ENCODE measurements at places on chromosomes 12 and 14.

DNA sequence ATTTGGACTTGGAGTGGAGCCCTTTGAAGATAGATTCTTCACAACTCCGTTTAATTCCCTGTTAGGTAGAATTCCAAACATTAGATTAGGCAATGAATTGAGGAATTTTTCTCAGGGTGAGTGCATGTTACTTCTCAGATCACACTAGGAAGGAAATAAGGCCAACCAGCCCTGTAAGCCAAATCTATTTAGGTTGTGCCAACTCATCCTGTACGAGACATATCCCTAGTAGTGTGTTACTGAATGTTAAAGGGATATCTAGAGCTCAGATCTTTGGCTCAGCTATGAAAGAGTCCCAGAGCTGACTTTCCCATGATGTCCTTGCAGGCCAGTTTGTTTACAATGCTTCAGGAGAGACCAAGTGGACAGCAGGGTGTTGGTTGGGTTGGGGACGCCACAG, 45.6 kb downstream of the GPHB5 start:
- DNase-seq = no peak

DNA sequence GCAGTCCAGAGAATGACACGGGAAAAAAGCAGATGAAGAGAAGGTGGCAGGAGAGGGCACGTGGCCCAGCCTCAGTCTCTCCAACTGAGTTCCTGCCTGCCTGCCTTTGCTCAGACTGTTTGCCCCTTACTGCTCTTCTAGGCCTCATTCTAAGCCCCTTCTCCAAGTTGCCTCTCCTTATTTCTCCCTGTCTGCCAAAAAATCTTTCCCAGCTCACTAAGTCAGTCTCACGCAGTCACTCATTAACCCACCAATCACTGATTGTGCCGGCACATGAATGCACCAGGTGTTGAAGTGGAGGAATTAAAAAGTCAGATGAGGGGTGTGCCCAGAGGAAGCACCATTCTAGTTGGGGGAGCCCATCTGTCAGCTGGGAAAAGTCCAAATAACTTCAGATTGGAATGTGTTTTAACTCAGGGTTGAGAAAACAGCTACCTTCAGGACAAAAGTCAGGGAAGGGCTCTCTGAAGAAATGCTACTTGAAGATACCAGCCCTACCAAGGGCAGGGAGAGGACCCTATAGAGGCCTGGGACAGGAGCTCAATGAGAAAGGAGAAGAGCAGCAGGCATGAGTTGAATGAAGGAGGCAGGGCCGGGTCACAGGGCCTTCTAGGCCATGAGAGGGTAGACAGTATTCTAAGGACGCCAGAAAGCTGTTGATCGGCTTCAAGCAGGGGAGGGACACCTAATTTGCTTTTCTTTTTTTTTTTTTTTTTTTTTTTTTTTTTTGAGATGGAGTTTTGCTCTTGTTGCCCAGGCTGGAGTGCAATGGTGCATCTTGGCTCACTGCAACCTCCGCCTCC, 40.9 kb downstream of the DAD1 start:
- DNase-seq = no peak

- DNase-seq = no peak
Observed at GRCh38 chr12:25524366-25524765, 28.7 kb downstream of the LMNTD1 start.

GRCh38 chr12:116545144-116545543, 14.0 kb upstream of the MAP1LC3B2 start:
- DNase-seq = no peak

DNA sequence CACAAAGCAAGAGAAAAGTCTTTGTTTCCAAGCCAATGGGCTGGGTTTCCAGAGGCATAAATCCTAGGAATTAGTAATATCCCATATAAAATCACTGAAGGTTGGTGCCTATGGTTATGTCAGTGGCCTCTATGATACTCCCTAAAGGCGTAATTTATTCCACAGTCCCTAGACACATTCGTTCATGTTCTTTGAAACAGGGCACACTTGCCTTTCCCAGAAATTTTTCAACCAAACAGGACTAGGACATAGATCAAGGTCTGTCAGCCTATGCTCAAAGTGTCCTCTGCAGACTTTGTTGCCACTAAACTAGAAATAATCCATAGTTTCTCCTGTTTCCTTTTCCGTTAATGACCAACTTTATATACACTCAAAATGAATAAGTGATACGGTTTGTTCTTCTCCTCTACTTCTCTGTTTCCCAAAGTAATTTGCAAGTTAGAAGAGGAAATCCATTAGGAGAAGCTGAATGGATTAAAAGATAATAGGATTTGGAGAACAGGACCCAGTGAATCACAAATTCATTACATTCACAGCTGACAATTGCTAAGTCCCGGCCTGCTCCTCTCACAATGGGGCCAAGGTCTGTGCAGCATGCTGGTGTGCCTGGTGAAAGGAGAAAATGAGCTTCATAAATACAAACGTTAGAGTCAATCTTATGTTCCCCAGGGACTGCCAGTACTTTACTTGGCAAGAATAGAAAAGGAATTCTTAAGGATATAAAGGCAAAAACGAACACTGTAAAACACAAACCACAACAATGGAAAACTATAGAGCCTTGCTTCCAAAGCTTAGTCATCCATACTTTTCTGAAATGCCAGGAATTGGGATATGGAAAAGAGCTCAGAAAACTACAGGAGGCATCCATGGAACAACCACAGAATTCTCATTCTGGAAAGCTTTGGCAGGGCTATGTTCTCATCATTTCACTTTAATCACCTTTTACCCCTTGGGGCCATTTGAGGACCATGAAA, 966.2 kb downstream of the NRXN3 start:
- DNase-seq = no peak

DNA sequence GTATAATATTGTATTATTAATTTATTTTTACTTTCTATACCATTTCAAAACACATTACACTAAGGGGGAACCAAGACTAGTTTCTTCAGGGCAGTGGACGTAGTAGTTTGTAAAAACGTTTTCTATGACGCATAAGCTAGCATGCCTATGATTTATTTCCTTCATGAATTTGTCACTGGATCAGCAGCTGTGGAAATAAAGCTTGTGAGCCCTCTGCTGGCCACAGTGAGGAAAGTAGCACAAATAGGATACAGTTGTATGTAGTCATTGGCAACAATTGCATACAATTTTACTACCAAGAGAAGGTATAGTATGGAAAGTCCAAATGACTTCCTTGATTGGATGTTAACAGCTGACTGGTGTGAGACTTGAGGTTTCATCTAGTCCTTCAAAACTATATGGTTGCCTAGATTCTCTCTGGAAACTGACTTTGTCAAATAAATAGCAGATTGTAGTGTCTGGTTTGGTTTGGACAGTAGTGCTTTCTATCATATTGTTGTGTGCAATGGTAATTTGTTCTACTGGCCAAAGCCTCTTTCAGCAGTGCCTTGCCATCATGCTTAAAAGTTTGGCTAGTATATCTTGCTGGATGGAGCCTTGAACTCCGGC, 24.3 kb upstream of the PLEKHD1 start:
- peak; percentile 86 for DNase-seq

DNA sequence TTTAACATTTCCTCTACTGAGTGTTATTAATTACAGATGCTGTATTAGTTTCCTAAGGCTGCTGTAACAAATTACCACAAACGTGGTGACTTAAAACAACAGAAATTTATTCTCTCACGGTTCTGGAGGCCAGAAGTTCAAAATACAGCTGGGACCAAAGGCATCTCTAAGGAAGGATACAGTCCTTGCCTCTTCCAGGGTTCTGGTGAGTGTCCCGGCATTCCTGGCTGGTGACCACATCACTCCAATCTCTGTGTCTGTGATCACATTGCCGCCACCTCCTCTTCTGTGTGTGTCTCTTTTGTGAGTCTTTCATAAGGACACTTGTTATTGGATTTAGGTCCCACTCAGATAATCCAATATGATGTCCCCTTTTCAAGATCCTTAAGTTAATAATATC, 85.1 kb upstream of the CCDC198 start:
- no peak for DNase-seq

DNA sequence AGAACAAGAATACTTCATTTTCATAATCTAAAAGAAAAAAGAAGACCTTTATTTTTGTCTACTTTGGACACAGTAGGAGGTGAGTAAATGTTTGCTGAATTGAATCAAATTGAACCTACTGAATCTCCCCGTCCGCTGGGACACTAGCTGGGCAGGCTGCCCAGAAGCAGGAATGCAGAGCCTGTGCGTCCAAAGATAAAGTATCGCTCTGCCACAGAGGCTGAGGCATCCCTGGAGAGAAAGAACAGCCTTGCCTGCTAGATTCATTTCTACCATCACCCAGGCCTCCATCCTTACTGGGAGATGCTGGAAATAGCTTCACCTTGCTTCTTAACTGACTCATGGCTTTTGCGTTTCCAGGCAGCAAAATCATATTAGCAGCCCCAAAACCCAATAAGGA, 64.1 kb upstream of the TSPAN11 start:
- DNase-seq = peak; percentile 21

DNA sequence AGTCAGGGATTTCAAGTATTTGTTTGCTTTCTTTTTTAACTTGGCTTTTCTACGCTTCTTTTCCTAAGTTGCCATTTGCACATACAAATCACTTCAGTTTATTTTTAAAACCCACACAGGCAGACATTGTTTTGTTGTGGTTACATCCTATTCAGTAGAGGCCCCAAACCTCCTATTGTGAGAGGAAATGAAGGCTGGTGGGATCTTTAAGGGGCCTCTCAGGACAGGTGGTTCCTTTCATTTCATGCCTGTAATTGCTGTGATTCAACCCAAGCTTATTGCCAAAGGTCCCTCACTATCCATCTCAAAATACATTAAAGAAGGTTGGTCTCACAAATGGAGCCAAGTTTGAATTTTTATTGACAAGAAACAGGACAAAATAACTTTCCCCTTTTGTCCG, 257.1 kb downstream of the ADAMTS20 start:
- DNase-seq = no peak

DNA sequence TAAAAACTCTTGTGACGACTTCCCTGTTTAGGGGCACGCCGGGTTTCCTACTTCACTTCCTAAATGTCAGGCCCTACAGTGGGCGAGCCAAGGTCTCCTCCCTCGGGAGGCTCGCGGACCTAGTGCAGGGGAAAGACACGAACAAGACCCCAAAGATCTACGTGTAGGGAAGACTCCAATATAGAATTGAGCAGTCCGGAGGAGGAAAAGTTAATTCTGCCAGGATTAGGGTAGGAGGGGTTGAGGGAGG, 564 bp downstream of the ATXN3 start:
- peak; percentile 51 for DNase-seq

DNA sequence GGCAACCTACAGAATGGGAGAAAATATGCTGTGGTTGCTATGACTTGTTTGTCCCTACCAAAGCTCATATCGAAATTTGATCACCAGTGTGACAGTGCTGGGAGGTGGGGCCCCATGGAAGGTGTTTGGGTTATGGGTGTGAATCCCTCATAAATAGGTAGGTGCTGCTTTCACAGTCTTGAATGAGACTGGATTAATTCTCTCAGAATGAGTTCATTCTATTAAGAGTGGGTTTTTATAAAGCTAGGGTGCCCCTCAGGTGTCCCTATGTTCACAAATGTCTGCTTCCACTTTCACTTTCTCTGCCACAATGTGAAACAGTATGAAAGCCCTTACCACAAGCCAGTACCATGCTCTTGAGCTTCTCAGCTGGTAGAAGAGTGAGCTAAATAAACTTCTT, 133.5 kb downstream of the CPNE8 start:
- DNase-seq = peak; percentile 12

DNA sequence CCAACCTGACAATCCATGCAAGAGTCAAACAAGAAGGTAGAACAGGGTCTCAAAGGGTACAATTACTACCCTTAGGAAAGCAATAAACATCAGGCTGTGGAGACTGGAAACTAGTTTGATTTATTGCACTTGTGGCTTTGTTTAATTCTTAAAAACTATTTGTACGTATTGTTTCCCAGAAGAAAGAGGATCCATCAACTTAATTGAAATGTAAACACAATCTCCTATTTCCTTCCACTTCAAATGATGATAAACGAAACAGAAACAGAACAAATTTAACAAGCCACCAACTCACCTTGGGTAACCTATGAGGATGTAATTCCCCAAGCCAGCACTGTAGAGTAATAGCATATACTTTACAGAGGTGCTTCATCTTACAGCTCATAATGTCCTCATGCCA, 8.0 kb downstream of the STXBP6 start:
- DNase-seq = peak; percentile 1

- no peak for DNase-seq
Observed at GRCh38 chr14:104984056-104984894, 1.3 kb upstream of the CLBA1 start.

- no peak for DNase-seq
Observed at GRCh38 chr14:100578552-100578951, 8.7 kb downstream of the BEGAIN start.

- DNase-seq = peak; percentile 40
Observed at GRCh38 chr14:62428429-62429203, 616.6 kb downstream of the KCNH5 start.

DNA sequence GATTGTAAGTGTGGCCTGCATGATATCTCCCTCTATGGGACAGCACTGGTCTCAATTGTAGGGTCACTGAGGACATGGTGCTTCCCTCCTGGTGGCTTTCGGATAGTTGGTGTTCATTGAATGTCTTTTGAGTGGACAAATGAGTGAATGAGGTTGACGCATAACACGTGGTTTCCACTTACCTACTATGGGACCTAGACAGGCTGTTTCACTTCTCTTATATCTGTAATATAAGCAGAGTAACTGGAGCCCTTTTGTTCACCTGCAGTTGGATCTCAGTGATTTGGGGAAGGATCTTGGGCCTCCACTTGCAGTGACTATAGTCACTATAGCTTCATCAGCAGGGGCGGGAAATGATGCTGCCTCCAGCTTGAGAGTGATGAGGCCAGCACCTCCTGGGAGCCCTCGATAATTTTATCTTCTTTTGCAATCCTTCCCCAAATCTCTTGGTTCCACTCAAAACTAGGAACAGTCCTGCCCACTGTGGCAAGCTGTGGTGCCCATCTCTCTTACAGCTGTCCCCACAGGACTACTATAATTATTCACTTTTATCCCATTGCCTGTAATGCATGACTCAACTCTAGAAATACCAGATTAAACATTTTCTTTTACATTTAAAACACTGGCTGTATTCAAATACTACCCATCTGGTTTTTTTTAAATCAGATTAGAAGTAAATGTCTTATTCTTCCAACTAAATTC, 242.9 kb downstream of the CHST11 start:
- DNase-seq = no peak

All from M059J (cell line).